ENCODE measurements at places on chromosomes 3 and 15.
A peak's percentile ranks its signal among the peaks of the same experiment; 100 is the strongest.

DNA sequence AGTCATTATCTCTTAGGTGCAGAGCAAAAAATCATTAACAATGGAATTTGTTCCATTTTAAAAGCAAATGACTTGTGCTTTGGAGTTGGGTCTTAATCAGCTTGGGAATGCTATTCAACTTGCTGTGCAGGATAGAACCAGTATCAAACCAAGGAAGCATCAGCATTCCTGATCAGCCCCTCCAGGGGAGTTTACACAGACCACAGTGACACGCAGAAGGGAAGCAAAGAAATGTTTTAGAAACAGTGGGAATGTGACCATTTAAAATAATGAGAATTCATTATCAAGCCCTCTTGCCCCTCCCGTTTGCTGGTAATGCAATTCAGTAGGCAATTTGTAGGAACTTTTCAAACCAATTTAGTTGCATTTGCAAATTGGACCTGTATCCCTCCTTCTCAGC lies 155.1 kb downstream of the LRTM1 start:
- no peak for DNase-seq

- no peak for DNase-seq
Observed at GRCh38 chr3:83514130-83514914, 1444.5 kb upstream of the CADM2 start.

GRCh38 chr3:121863801-121864200 lies 28.8 kb downstream of the EAF2 start:
- DNase-seq, result no peak

DNA sequence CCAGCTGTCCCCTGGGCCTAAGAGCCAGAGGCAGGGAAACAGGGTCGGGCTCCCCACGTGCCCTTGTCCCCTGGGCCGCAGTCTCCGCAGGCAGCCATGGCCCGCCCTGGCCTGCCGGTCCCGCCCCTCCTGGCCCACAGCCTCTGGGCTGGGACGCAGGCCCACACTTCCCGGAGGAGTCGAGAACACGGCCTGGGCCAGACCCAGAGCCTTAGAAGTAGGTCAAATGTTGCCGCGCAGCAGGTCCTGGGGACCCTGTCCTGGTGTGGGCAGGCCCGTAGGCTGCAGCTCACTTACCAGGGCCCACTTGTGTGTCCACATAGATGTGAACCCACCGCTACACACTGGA lies 4.3 kb upstream of the MYL3 start:
- DNase-seq, result no peak

DNA sequence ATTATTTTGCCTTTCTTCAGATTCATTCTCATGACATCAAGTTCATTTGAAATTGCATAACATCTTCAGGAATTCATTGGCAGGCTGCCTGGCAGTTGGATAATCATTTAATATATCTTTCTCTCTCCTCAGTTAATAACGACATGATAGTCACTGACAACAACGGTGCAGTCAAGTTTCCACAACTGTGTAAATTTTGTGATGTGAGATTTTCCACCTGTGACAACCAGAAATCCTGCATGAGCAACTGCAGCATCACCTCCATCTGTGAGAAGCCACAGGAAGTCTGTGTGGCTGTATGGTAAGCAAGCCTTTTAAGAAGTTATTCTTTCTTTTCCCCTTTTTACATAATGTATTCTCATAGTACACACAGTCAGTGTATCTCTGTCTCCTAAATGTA lies 38.2 kb downstream of the TGFBR2 start:
- peak; percentile 36 for DNase-seq

DNA sequence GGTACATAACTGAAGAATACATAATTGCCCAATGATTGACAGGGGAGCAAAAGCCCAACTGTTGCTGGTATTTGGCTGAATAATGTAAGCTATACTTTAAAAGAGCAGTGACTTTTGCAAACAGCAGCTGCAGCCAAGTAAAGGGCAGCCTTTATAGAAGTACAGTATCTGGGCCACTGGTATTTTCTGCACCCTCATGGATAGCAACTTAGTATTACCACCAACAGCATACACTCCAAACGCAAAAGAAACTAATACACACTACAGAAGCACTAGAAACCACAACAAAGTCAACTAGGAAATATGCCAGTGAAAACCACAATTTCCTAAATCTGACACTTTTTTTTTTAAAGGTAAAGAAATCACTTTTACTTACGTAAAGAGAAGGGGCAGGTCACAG lies 206.1 kb downstream of the TIGIT start:
- DNase-seq, result no peak

GRCh38 chr15:74203914-74204431 lies 1.4 kb upstream of the STRA6 start:
- no peak for DNase-seq

DNA sequence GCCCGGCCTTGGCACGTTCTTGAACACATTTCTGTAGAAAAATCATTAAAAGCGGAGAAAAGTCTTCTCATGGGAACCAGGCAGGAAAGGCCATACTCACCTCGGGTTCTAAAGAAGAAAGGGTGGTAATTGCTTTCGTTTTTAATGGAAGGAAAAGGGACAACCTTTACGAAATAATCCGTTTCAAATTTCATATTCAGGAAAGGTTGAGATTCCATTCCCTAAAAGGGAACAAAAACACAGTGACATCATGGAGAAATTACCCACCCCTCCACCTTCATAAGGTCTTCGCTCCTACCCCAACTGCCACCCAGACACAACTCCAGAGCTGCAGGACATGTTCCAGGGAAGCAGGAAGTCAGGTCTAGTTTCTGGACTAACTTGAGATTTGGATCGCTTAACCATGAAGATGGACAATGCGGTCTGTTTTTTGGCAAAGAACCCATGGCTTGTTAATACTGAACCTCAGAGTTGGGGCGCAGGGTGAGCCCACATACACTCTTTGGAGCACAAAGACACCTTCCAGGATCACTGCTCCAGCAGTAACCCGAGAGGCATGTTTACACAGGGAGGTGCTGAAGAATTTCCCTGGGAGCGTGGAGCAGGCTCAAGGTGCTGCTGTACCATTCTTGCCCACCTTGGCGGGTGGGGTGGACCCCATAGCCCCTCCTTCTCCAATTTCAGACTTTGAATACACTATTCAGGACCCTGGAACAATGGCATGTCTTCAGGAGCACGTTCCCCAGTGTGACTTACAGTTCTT lies 49.2 kb downstream of the SPATA12 start:
- DNase-seq, result no peak

- no peak for DNase-seq
Observed at GRCh38 chr15:48962662-48963523, 826 bp downstream of the SHC4 start.

DNA sequence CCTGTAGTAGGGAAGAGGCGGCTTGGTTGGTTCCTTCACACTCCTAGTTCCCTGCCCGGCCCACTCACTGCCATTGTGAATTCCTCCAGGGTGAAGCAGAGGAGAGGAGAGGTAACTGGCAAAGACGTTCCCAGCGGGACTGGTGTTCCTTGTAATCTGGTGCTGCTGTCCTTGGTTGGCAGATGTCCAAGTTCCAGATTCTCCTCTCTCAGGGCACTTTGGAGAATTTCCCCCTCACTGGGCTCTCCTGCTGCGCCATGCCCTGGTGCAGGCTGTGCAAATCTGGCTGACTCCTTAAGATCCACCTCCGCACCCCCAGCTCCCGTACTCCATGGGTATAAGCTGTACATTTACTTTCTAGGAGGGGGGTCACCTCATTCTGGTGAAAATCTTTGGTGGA lies 37.3 kb downstream of the THSD4 start:
- DNase-seq, result no peak

Data from effector memory CD8-positive, alpha-beta T cell (primary cell).